ENCODE measurements at places on chromosomes 12 and 14.

GRCh38 chr14:24059841-24060388, 8.1 kb downstream of the CARMIL3 start:
- no peak for DNase-seq

DNA sequence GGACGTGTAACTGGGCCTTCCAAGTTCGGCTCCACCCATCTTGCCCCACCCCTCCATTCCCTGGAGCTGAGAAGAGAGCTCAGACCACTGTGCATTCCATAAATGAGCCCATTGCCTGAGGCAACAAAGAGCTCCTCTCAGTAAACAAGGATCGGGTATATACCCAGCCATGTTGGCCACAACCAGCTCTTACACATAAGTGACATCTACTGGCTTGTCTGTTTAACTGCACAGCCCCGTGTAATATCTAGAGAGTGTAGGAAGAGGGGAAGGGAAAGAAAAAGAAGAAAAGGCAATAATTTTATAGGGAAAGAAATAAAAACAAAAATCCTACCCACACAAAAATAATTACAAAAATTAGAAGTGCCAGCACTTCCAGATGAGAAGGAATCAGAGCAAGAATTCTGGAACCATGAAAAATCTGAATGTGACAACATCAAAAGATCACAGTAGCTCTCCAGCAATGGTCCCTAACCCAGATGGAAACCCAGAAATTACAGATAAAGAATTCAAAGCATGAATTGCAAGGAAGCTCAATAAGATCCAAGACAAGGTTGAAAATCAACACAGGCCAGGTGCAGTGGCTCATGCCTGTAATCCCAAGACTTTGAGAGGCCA, 308.1 kb downstream of the RPAP3 start:
- no peak for DNase-seq

- DNase-seq = no peak
Observed at GRCh38 chr12:57235728-57236131, 6.2 kb downstream of the SHMT2 start.

GRCh38 chr12:101172316-101172715, 37.7 kb downstream of the SLC5A8 start:
- DNase-seq = no peak

Measured in NCI-H1436 (cell line).